ENCODE measurements at places on chromosomes 12 and 14.
A peak's percentile ranks its signal among the peaks of the same experiment; 100 is the strongest.

DNA sequence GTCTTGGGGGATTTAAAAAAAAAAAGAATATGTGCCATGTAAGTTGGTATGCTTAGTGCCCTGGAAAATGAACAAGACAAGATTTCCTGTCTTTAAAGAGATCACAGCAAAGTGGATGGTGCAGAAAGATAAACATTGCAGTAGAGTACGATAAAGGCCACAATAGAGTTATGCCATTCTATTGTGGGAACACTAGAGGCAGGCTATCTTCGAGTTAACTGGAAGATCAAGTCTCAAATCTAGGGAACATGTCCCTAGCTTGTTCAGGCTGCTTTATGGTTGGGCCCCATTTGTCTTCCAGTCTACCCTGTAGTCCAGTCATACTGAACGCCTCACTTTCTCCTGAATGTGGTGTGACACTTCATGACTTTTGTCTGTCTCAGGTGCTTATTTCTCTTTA, 18.7 kb upstream of the CCT2 start:
- no peak for DNase-seq

DNA sequence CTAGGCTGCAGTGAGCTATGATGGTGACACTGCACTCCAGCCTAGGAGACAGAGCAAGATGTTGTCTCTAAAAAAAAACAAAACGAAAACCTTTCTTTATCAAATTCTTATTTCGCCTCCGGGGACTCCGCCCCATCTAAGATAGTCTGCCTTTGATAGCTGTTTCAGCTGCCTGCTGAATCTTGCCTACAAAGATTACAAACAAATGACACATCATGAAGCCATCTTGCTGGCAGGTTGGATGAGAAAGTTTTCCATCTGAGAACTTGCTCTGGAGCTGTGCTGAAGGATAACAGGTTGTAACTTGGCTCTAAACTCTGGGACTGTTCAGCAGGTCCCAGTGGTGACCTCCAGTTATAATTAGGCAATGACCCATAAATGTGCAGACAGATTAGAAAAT, 41.8 kb upstream of the AEBP2 start:
- no peak for DNase-seq

- DNase-seq, result no peak
These were observed 65.1 kb upstream of the NCOR2 start for GRCh38 chr12:124632519-124632984.

DNA sequence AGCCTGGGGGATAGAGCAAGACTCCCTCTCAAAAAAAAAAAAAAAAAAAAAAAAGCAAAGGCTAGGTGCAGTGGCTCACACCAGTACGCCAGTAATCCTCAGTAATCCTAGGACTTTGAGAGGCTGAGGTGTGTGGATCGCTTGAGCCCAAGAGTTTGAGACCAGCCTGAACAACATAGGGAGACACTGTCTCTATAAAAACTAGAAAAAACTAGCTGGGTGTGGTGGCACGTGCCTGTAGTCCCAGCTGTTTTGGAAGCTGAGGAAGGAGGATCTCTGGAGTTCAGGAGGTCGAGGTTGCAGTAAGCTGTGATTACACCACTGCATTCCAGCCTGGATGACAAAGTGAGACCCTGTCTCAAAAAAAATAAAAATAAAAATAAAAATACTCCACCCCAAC, 8.9 kb upstream of the RBM25 start:
- DNase-seq, result no peak

DNA sequence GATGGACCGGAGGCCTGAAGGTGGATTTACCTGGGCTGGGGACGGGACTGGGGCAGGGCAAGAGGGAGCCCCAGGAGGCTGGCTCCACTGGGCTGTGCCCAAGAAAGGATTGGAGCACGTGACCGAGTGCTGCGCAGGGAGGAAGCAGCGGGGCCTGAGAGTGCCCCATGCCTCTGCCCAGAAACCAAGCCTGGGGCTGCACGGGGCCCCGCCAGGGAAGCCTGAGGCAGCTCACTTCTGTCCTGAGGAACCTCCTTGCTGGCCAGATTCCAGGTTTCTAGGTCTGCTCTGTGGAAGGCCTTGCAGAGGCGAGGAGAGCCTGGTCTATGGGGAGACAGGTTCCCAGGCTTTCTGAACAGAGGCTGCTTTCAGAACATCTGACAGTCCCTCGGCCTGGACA, 10.4 kb downstream of the NGB start:
- DNase-seq, result no peak

GRCh38 chr12:15001733-15002382, 29.0 kb downstream of the PDE6H start:
- no peak for DNase-seq

DNA sequence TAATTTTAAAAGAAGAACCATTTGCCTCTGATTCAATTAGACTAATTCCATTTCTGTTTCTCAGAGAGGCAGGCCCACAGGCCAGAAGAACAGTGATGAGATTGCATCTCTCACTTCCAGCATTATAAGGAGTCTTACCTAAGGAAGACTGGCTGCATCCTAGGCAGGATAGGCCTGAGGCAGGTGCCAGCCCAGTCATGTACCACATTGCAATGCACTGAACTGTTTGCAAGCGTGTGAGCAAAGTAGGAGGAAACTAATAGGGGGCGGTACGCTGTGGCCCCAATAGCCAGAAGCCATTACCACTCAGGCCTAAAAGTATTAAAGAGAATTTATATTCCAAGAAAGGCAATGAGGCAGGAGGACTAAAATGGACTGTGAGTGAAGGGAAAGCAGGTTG, 12.1 kb upstream of the CNIH1 start:
- DNase-seq, result no peak

DNA sequence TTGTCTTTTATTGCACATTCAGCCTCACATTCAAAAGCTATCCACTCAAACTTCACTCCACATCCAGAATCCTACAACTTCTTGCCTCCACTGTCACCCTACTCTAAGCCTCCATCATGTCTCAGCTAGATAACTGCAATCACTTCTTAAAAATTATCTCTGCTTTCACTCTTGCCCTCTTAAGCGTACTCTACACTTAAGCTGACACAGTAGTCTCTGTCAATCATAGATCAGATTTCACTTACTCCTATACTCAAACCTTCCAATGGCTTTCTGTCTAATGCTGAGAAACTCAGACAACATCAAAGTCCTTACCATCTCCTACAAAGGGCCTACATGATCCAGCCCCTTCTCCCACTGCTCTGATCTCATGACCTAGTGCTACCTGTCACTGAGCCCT, 304.1 kb downstream of the ITPR2 start:
- no peak for DNase-seq

DNA sequence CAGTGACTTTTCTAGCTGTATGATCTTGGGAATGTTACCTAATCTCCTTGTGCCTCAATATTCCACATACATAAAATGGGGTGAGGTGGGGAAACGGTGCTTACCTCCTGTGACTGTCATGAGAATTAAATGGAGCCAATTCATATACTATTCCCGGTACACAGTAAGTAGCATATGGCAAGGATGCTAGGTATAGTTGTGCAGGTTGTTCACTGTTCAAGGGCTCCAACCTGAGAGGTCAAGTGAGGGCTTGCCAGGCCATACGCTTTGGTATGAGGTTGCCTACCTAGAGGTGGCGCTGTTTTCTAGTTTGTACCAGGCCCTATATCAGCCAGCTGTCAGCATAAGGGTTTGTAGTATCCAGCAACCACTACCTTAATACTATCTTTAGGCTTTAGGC, 3.6 kb upstream of the BATF start:
- DNase-seq, result no peak

DNA sequence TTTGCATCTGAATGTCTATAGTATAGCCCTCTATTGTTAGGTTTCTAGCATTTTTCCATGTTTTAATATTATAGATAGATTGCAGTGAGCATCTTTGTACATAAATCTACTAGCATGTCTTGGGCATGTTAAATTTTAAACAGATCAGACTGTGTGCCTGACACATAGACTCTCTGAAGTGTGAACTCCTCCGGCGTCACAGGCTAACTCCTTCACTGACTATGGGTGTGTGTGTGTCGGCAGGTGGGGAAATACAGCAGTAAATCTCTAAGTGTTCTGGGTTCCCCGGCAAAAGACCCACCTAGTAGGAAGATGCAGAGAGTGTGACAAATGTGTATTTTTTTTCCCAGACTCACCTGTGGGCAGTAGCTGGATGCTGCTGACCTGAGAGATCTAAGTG, 2.3 kb downstream of the VWF start:
- DNase-seq, result no peak

GRCh38 chr12:90128526-90128925, 419.9 kb upstream of the ATP2B1 start:
- no peak for DNase-seq

DNA sequence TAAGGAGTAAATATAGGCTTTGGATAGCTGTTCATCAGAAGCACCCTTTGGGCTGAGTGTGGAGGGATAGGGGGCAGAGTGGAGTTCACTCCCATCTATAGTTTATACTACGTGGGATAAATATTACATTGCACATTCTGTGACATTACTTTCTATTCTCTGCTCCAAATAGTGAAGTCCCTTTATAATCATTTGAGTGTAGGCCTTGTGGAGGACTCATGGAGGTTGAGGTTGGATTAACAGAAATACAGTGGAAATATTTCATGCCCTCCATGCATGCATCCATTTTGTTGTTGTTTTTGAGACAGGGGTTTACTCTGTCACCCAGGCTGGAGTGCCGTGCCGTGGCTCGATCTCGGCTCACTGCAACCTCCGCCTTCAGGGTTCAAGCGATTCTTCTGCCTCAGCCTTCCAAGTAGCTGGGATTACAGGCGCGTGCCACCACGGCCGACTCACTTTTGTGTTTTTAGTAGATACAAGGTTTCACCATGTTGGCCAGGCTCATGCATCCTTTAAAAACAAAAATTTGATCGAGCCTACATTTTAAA, 1.4 kb downstream of the CHPT1 start:
- DNase-seq, result no peak

GRCh38 chr14:69129264-69129880, 23.5 kb downstream of the DCAF5 start:
- DNase-seq, result peak; percentile 52

- no peak for DNase-seq
These were observed 66.6 kb upstream of the BICD1 start for GRCh38 chr12:32039917-32040575.

Data from stimulated activated CD8-positive, alpha-beta memory T cell treated with anti-CD3 and anti-CD28 coated beads, Interleukin-4, amount 100 ng/mL, for 4 hours (primary cell).